Stomach (tissue), 19 donors: ENCODE measurements at places on chromosomes 2 and 18.
A peak's percentile ranks its signal among the peaks of the same experiment; 100 is the strongest.

GRCh38 chr18:35912332-35912731 lies 60.1 kb upstream of the RMP24 start:
- DNase-seq, result no peak

DNA sequence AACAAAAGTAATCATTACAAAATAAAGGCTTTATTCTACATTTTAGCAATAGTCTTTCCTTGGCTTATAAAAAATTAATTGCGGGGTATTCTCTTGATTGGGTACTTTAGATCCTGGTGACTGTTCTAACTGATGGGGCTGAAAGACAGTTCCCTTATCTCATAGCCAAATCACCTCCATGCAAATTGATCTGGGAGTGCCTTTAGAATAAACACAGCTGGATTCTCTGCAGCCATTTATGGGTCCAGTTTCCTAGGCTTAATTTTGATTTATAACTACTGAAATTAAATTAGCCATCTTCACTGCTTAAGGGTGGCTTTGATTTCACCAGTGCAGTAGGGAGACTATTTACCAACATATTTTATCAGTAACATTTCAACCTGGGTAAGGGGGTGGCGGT lies 337.1 kb downstream of the NRXN1 start:
- DNase-seq, result no peak

- no peak for DNase-seq
Measured at GRCh38 chr2:37809931-37810570, 115.0 kb upstream of the RMDN2 start.

DNA sequence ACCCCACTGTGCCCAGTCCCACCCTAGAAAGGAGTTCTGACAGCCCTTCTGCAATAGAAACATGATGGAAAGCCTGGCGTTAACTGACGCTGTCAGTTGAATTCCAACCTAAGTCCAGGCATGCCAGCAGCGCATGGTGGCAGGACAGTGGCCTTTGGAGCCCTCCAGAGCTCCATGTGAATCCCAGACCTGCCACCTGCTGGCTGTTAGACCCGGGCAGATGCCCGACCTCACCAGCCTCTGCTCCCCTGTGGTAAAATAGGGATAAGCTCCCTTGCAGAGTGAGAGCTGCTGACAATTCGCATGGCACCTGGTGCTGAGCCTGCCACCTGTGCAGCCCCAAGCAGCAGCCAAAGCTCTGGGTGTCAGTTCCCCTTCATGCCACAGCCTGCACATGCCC lies 138.6 kb downstream of the LOXHD1 start:
- peak; percentile 8 for DNase-seq

GRCh38 chr2:41836948-41837347 lies 210.9 kb upstream of the PKDCC start:
- DNase-seq, result peak; percentile 45

- no peak for DNase-seq
Measured at GRCh38 chr18:36402765-36403396, 105.4 kb downstream of the FHOD3 start.

DNA sequence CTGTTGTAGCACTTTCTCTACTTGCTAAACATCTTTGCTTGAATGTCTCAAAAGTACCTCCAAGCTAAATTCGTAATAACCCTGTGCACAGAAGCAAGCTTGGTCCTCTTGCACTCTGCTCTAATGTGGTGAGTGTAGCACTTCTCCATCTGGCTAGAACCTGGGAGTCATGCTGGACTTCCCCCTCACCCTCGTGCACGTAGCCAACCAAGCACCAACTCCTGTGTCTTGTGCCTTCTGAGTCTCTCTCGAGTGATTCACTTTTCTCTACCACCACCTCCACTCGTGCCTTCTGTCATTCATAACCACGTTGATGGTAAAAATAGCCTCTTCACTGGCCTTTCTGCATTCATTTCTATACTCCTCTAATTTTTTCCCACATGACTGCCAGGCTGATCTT lies 91.9 kb upstream of the KCNE4 start:
- DNase-seq, result no peak

GRCh38 chr2:12584338-12584737 lies 132.4 kb upstream of the TRIB2 start:
- no peak for DNase-seq

DNA sequence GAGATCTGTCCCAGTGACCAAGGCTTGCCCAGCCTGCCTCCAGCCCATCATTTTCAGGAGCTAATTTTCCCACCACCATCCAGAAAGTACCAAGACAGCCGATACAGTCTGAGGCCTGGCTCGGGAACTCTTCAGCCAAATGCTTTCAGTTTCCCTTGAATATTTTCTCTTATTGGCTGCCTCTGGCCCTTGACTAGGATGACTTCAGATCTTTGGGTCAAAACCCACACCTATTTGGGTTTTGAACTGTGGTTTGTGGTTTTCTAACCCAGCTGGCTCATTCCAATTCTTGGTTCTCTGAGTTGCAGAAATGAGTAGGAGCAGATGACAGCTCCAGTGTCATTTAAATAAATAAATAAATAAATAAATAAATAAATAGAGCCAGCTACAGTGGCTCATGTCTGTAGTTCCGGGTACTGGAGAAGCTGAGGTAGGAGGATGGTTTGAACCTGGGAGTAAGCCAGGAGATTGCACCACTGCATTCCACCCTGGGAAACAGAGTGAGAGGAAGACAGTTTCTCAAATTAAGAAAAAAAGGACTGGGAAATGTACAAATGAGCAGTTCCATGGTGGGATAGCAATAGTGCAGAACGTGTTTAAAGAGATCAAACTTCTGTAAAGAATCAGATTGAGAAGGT lies 465.0 kb upstream of the SOX11 start:
- DNase-seq, result no peak

DNA sequence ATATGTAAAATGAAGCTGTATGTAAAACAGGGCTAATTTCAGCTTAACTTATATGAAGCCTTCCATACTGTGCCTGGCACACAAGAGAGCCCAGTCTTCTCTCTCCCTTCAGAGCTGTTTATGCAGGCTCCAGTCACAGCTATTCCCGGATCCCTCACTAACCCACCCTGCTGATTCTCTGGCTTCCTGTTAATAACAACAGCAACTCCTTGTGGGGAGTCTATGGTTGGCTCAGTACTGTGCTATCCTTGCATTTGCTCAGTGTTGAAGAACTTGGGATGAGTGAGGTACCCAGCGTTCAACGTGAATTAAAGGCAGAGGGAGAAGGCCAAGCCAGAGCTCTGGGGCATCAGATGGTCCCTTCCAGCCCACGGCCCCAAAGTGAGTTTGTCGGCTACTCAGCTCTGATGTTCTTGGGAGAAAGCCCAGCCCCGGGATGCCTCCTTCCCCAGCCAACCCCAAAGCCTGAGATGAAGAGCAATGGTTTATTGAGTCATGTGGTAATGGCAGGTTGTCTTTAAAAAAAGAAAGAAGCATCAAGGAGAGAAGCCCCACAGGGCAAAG lies 43.2 kb downstream of the PSD4 start:
- DNase-seq, result no peak

DNA sequence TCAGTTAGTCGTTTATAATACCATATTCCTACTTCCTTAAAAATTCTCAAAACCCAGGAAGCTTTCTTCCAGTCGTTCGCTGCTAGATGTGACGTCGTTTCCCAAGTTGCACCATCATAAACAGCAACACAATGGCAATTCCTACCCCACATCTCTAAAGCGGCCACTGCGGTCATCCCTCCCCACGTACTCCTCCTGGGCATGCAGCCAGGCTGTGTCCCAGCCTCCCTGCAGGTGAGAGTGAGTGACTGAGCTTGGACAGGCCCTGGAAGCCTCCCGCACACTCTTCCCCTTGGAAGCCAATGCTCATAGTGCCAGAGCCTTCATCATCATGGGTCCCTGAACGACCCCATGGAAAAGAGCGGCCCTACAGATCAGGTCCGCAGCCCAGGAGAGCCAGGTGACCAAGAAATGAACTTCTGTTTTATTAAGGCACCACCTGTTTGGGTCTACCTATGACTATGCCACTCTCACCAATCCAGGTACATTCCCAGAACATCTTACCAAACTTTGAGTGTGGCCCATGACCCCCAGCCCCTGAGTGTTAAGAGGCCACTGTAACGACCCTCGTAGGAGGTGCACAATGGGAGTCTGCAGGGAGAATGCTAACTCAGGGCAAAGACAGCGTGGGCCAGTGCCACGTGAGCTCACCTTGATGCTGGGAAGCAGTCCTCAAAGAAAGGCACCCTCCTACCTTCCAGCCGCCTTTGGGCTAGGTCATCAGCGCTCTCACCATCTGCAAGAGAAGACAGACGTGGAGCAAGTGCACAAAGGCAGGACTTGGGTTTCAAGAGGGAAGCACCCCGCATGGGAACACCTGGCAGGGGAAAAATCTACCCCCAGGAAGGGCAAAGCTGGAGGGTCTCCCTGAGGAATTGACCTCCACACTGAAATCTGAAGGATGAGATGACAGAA lies 74.7 kb upstream of the RAB6C start:
- peak; percentile 17 for DNase-seq

GRCh38 chr2:205189301-205189700 lies 493.0 kb upstream of the NRP2 start:
- peak; percentile 37 for DNase-seq

DNA sequence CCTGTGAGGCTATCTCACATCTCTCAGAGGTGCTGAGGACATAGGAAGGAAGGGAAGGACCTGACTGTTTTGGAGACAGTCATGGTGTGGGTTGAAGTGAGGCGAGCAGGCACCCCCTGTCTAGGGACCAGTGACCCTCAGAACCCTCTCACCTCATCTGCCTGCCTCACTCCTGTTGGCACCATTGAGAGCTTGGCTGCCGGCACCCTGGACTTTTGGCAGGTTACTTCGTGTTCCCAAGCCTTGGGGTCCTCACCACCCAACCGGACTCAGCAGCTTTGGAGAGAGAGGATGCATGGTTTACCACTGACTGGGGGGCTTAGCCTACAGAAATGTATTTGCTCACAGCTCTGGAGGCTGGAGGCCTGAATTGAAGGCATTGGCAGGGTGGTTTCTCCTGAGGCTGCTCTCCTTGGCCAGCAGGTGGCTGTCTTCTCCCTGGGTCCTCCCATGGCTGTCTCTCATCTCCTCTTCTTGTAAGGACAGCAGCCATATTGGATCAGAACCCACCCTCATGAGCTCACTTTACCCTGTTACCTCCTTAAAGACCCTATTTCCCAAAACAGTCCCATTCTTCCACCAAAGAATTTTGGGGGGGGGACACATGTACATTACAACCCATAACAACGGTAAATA lies 142.0 kb downstream of the TSN start:
- DNase-seq, result no peak

GRCh38 chr2:146666340-146666739 lies 1178.5 kb upstream of the ACVR2A start:
- DNase-seq, result no peak

GRCh38 chr2:218849721-218850120 lies 9.9 kb upstream of the WNT6 start:
- no peak for DNase-seq
